ENCODE measurements at places on chromosomes 11 and 22. TPM values are rescaled to one million over a fixed set of nuclear protein-coding genes. Genes with fewer than 3 reads are reported as not detected.

GRCh38 chr11:2222451-2222850, 47.9 kb downstream of the ASCL2 start:
- DNase-seq = no peak

C11orf16 gene
- total RNA-seq = not detected

OTOG gene
- not detected for total RNA-seq

SHISAL1 gene
- 0.36 TPM for total RNA-seq

TSPAN32 gene
- 0.30 TPM for total RNA-seq

- DNase-seq = no peak
Observed at GRCh38 chr22:50536226-50536625, 6.4 kb upstream of the TYMP start.

DNA sequence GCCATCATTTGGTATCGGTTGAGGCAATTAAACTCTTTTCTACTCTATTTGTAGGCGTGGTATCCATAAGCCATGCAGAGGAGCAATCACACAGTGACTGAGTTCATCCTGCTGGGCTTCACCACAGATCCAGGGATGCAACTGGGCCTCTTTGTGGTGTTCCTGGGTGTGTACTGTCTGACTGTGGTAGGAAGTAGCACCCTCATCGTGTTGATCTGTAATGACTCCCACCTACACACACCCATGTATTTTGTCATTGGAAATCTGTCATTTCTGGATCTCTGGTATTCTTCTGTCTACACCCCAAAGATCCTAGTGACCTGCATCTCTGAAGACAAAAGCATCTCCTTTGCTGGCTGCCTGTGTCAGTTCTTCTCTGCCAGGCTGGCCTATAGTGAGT, 8.4 kb downstream of the OR9G4 start:
- DNase-seq = no peak

KCNJ1 gene
- 0.10 TPM for total RNA-seq

ART5 gene
- total RNA-seq = 2.2 TPM

GRCh38 chr11:128906185-128907050, 15.3 kb downstream of the KCNJ5 start:
- DNase-seq = no peak

DNA sequence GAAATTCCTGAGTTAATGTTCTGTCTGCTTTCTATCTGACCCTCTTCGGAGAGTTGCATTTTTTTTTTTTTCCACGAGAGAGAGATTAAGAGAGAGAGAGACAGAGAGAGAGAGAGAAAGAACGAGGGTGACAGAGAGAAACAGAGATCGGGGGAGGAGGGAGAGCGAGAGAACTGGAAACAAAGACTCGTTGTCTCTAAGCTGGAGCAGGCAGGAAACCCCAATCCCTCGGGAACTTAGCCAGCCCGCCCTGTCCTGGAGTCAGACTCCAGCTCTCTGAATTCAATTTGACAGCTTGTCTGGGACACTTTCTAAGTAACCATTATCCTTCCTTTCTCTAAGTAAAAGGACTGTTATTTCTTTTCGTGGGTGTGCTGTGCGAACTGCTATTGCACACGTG, 76.9 kb downstream of the KCNJ1 start:
- DNase-seq = no peak

SLC22A25 gene
- total RNA-seq = not detected

GRCh38 chr11:14270690-14271542, 88.1 kb downstream of the RRAS2 start:
- no peak for DNase-seq

SAA2 gene
- 2.8 TPM for total RNA-seq

DNA sequence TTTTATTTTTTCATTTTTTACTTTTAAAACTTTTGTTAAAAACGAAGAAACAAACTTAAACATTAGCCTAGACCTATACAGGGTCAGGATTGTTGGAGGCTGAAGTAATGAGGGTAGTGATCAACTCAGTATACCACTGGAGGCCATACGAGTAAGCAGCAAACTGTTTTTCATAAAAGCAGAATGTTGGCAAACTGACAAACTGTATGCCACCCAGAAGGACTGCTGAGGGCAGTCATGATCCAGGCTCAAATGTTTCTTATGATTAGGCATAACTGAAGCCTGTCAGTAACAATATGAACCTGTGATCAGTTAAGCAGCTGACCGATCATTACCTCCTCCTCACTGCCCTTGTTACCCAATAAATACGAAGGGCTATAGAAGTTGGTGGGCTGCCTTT, 10.2 kb upstream of the SC5D start:
- DNase-seq = no peak

DNA sequence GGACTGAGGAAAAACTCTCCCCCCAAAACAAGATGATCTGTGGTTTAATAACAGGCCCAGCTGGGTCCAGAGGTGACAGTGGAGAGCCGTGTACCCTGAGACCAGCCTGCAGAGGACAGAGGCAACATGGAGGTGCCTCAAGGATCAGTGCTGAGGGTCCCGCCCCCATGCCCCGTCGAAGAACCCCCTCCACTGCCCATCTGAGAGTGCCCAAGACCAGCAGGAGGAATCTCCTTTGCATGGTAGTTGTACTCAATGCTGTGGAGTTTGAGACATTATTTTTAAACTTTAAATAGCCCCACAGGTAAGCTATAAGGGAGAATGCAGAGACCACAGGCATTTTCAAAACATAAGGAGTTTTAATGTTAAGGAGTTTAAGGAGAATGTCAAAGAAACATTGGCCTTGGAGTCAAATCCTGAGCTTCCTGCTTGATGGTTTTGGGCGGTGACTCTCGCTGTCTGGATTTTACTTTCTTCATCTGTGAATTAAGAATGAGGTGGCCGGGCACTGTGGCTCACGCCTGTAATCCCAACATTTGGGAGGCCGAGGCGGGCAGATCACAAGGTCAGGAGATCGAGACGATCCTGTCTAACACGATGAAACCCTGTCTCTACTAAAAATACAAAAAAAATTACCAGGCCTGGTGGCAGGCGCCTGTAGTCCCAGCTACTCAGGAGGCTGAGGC, 6.8 kb downstream of the APOL1 start:
- DNase-seq = no peak

GRCh38 chr11:66868726-66869566, 12.1 kb downstream of the LRFN4 start:
- no peak for DNase-seq

DNA sequence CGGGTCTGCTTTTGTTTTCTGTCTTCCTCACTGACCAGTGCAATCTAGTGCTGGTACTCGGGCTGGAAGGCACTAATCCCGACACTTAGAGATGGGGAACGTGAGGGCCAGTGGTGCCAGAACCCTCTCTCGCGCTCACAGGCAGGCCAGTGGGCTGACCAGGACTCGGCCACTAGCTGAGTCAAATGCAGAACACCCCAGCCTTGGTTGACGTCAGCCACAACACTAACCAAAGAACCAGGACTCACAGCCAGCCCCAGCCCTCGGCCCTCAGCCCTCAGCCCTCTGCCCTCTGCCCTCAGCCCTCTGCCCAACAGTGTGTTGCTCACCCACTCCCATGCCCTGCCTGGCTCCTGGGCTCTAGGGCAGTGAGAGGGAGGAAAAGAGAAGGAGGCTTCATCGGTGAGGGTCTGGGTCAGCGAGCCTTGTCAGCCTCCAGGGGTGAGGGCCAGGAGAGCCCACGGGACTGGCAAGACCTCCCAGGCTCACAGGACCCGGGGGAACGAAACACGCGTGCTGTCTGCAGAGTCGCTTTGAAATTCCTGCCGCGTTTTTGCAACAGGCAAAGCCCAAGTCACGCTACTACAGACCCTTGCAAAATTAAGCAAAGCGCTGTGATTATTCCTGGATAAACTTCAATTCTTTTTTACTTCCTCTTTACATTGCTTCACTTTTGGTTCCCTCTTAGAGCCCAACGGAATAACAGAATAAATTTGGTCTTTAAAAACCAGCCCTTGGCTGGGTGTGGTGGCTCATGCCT, 27.5 kb downstream of the KIAA0930 start:
- no peak for DNase-seq

OR52N4 gene
- not detected for total RNA-seq

DNA sequence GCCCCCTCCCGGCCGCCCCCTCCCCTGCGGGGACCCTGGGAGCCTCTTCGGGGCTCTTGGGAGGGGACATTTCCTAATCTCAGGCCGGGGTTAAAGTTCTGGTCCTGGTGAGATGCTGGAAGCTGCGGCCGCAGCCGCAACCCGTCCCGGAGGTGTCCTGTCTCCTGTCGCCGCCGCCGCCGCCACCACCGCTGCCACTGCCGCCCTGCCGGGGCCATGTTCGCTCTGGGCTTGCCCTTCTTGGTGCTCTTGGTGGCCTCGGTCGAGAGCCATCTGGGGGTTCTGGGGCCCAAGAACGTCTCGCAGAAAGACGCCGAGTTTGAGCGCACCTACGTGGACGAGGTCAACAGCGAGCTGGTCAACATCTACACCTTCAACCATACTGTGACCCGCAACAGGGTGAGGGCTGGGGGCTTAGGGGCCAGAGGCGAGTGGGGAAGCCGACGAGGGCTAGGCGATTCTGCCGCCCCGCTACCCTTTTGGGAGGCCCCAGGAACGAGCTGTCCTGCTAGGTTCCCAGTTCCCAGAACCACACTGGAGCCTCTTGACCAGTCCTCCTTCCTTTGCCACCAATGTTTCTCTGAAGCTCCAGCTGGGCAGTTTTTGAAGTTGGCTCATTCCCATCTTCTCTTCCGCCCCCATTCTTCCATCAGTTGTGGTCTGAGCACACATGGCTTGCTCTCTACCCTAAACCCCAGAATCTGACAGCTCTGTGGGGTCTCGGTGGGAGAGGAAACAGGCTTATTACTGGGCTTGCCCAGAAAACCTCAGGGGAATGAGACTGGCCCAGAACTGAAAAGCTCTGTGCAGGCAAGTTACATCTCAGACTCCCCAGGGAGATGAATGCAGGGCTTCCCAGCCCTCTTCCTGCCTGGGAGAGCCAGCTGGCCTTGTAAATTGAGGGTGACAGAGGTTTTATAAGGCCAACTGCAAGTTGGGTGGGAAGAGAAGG, 781 bp downstream of the SIDT2 start:
- no peak for DNase-seq

ZC3H7B gene
- 39.9 TPM for total RNA-seq

- peak; percentile 87 for DNase-seq
Observed at GRCh38 chr22:31488988-31489617, 539 bp downstream of the EIF4ENIF1 start.

DNA sequence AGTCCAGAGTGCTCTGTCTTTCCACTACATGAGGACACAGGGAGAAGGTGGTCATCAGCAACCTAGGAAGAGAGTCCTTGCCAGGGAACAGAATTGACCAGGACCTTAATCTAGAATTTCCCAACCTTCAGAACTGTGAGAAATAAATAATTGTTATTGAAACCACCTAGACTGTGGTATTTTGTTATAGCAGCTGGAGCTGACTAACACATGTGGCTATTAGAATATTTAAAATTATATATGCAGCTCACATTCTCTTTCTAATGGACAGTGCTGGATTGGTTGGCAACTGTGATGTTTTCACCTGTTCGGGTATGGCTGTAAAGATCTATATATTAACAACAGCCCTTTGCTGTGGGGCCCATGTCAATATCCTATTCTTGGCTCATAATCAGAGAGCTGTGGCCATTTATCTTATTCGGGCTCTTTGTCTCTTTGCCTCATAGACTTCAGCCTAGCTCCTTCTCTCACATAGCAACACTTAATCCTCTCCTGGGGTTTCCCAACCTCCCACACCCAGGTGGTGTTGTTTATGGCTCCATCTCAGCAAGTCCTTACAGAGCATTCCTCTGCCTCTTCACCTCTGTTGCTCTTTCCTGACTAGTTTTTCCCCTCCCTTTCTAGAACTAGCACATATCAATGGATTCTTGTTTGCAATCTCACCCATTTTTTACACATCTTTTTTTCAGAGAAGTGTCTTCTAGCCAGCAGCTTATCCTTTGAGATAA, 46.4 kb upstream of the AMOTL1 start:
- DNase-seq = no peak

DNA sequence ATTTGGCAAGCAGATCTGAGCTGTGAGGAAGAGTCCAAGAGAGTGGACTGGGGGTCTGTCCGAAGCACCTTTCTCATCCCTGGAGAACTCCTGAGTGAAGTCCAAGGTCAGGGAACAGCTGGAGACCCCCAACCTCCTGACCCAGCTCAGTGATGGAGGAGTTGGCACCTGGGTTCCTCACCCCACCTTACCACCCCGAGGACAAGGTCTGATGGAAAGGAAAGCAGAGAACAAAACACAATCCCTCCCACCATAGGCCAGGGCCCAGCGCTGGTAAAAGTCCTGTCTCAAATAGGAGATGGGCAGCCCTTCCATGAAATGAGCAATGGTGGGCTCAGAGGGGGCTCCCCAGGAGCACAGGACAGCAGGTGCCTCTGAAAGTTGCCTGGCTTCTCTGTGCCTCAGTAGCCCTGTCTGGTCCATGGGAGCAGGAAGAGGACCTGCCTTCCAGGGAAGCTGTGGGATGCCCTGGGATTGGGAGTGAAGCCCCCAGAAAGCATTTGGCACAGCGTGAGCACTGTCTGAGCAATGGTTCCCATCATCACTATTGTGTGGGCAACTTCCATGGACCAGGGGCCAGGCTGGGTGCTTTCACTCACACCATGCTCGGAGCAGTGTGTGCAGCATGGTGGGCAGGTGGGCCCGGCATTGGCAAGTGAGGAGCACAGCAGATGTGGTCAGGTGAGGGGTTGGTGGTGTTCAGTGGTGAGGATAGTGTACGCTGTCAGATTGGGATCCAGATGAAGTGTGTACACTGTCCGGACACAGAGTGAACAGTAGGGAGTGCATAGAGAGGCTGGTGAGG, 7.5 kb downstream of the TRIM29 start:
- DNase-seq = peak; percentile 85

- DNase-seq = no peak
Observed at GRCh38 chr11:92803391-92803790, 166.1 kb upstream of the MTNR1B start.

CABP4 gene
- 0.11 TPM for total RNA-seq

- no peak for DNase-seq
Observed at GRCh38 chr11:126898802-126899201, 101.8 kb downstream of the KIRREL3 start.

KIAA1671 gene
- total RNA-seq = 87.8 TPM

DNA sequence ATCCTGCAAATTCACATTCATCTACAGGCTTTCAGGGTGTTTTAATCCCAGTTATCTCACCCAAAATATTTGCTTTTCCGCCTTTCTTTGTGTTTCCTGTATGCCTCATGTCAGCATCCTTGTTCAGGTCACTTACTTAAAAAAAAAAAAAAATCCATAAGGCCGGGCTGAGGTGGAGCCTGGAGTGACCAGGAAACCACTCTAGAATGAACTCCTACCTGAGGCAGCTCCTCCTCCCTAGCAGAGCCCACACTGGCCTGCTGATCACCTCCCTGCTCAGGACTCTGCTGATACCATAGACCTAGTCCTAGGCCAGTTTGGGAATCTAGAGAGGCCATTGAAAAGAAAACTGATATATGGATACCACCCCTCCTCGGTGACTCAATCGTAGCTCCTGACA, 8.7 kb upstream of the DGAT2 start:
- no peak for DNase-seq

DNA sequence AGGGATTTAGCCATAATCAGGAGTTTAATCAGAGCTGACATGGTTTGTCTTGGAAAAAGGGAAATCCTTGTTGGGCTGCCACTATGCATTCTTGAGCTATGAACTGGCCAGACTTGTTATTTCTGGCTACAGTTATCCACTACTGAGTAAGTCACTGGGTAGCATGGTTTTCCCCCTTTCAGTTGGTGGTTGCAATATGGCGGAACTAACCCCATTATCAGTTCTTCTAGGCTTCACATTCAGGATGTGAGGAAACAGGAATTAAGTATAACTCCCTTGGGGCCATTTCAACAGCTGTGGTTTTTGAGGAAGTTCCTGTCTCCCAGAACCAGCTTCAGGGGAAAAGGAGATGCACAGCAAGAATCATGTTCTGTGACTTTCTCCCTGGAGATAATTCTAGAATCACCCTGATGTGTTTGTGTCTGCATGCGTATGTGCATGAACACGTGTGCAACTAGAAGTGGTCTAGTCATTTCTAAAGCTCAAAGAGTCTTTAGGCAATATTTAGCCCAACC, 103.0 kb upstream of the CD44 start:
- DNase-seq = no peak

Measured in lower leg skin (tissue), 4 donors.